ENCODE measurements at places on chromosomes 12 and 14.

- no peak for DNase-seq
Measured at GRCh38 chr12:104275689-104276088, 27.9 kb upstream of the EID3 start.

GRCh38 chr12:118714051-118714460 lies 267.3 kb upstream of the SRRM4 start:
- DNase-seq: no peak

GRCh38 chr12:131442337-131442918 lies 268.5 kb upstream of the SFSWAP start:
- no peak for DNase-seq

DNA sequence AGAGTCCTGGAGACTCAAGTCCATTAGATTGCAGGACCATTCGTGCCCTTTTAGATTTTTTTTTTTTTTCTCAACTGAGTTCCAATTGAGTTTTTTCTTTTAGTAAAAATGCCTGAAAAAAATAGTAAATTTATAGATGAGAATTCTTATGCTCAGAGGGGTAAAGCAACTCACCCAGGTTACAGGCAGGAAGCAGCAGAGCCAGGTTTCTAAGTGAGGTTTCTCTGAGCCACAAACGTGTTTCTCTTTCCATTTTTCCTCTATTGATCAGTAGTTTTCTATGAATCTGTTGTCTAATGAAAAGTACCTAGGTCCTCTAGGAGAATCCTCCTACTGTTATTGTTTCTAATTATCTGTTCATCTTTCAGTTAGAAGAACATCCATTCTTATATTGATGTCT lies 66.4 kb upstream of the C12orf71 start:
- DNase-seq: no peak

GRCh38 chr12:110577864-110578693 lies 5.0 kb downstream of the PPTC7 start:
- peak; percentile 64 for DNase-seq

GRCh38 chr14:75835156-75835725 lies 146.6 kb downstream of the TGFB3 start:
- DNase-seq: no peak

GRCh38 chr14:68824517-68825347 lies 31.9 kb upstream of the ZFP36L1 start:
- peak; percentile 94 for DNase-seq

DNA sequence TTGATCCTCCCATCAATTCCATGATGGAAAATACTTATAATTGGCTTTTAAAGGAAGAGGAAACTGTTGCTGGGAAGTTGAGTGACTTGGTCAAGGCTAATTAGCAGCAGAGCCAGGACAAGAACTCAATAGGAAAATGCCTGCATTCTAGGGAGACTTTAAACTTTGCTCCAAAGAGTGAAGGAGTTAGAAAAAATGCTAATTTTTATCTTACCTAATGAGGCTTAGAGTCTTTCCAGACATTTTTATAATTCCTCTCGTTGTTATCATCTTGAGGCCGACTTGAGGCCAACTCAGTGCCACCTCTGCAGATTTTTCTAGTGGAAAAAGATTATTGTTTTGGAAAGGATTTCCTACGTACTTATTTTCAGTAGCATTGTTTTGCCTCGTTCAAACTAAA lies 344.6 kb downstream of the ETNK1 start:
- DNase-seq: no peak
